ENCODE measurements at places on chromosomes 16 and 17.

DNA sequence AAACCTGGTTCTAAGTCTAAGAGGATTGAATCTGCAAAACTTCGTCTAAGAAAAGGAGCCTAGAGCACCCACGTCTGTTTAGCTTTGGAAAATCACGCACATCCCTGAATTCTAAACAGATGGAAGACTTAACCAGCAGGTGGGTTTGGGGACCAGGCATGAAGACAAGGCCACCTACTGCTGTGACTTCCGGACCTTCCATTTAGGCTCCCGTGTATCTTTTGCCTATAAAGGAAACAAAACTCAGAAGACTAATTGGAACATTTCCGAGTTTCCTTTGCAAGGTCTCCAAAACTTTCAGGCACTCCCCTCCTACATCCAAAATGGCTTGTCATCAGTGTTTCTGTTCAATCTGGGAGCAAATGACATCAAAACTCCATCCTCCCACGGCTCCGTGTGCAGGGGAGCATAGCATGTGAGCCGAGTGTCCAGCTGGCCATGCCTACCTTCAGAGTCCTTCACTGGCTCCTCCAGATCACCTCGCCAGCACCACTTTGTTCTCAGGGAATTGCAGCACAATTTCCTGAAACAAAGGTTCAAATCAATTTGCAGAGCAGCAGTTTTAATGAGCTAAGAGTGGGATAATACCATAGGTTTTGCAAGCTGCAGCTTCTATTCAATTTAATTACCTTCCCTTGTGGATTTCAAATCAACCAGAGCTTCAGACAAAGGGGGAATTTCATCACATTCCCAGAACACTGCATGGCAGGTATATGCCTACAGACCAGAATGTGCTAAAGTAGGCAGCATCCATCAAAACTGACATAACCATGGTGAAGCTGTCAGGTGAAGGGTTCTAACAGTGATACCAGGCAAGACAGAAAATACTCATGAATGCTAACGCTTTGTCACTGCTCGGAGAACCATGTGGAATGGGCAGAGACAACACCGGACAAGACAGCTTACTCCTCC lies 23.5 kb downstream of the CACNG1 start:
- no peak for DNase-seq

DNA sequence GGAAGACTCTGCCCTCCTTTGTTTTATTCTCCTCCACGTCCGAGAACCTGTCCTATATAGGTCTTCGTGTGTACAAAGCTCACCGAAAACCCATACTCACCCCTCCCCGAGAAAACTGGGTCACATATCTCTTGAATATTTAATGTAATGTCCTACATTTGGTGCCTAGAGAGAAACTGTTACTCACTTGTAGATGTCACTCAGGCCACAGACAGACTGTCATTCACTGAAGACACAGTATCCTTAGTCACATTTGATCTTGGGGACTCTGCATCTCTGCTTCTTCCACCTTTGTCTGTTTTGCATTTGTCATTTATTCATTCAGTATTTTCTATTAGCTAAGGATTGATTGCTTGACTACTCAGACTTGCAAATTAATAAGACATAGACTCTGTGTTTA lies 131.8 kb upstream of the TBX2 start:
- no peak for DNase-seq

DNA sequence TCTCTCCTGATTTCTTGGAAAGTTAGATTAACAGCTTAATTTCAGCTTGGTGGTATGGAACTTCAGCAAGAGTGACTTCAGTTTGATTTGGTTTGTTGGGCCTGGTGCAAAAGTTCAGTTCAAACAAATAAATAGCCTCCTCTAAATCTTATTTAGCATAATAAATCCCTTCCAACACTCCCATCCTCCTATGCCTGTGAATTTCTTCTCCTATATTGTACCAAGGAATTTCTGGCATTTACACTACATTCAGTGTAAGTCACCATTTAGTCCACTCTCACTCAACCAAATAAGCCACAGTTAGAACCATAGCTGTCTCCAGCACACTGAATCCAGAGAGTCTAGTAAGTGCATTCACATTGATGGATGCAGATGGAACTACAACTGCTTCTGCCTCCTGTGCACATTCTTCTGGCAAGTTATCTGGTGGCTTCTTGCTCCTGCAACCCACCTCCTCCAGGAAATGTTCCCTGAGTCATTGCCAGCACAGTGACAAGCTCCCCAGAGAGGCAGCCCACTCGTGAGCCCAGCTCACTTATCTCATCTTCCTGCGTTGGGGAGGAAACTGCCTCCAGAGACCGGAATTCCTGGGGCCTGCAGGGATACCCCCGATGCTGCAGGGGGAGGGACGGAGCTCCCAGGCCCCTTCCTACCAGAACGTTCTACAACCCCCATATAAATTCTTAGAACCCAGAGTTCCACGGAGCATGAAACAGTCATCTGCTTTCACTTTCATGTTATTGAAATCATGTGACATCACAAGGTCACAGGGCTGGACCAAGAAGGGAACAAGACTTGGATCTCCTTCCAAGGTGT lies 318.3 kb downstream of the PHKB start:
- no peak for DNase-seq

DNA sequence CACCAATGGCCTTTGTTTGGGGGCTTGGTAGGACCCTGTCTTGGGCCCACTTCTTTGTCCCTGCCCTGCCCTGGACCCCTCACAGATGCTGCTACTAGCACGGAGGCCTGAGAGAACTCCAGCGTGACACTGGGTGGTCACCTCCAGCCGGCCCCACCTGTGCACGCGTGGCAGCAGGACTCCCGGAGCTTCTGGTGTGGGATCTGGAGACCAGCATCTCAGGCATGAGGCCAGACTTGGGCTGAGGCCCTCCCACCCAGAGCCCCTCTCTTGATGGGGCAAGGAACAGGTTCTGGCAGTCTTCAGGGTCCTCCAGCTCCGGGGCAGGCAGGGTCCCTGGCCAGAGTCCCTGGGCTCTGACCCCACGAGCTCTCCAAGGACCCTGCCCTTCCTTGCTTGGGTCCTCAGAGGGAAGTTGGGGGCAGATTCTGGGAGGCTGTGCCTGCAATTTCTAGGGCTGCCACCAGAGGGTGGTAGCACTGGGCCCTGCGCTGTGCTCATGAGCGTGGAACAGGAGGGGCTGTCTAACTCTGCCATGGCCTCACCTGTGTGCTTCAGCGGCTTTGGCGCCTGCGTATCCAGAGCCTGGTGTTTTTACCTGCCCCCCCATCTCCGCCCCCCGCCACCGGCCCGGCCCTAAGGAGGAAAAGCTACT lies 3.1 kb upstream of the BAIAP3 start:
- no peak for DNase-seq

DNA sequence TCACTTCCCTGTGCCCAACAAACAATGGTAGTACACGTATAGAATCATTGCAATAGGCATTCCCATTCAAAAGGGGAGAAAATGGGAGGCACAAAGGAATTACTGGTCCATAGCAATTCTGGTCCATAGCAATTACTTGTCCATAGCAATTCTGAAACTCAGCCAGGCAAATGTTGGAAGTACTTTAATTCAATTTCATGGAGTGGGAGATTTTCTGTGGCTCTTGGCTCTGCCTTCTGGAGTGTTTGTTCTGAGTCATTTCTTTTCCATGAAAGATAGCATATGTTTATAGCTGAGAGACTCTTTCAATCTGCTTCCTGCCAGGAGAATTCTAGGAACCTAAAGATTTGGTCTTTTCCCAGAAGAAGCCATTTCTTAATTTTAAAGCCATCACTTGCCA lies 182.8 kb upstream of the ELAC2 start:
- DNase-seq = no peak

DNA sequence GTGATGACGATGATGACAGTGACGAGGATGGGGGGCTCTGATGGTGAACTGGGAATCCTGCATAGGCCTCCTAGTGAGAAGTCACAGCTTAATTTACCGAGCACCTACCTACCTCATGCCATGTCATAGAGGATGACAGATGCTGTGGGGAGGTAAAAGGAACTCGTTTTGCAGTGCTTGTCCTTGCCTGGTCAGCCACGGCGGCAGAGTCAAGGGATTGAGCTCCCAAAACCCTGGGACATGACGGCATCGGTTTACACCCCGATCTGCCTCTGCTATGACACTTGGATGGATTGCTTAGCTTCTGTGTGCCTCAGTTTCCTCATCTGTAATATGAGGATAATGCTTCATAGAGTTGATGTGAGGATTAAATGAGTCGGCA lies 103.2 kb downstream of the NTN1 start:
- DNase-seq = no peak

DNA sequence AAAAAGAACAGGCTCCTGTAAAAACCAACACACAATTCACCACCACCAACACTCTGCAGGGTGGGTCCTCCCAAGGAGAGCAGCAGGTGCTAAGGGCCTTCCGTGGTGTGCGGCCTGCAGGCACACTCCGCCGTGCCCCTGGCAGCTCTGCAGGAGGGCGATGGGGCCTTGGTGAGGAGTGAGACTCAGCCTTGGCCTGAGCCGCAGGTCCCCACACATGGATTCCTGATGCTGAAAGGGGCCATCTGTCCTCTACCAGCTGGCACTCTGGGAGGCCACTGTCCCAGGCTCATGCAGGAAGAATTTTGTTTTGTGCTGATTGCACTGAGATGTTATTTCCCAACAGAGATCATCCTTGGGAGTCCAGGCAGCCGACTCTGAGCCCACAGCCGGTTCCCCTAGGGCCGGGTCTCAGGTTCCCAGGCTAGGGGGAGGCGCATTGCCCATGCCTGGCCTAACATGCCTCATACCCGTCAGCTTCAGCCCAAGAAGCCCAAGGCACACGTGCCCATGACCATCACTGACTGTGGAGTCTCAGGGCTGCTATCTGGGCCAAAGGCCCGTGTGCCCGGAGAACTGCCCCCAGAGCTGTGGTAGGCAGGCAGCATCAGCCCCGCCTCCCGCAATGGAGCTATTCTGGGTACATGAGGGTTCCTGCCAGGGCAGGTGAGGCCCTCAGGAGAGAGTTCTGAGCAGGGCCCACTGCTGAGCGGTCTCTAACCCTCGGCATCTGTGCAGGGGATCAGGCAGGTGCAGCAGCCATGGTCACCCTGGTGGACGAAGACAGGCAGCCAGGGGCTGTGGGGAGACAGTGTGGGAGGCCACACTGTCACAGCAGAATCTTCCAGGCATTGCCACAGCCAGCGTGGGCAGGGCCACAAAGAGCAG lies 97.9 kb upstream of the ZNF469 start:
- no peak for DNase-seq

- no peak for DNase-seq
These were observed 18.9 kb downstream of the C16orf90 start for GRCh38 chr16:3476409-3476808.

GRCh38 chr17:45246338-45246737 lies 15.6 kb downstream of the SPATA32 start:
- no peak for DNase-seq

GRCh38 chr17:8629371-8630226 lies 926 bp downstream of the MYH10 start:
- DNase-seq = no peak

DNA sequence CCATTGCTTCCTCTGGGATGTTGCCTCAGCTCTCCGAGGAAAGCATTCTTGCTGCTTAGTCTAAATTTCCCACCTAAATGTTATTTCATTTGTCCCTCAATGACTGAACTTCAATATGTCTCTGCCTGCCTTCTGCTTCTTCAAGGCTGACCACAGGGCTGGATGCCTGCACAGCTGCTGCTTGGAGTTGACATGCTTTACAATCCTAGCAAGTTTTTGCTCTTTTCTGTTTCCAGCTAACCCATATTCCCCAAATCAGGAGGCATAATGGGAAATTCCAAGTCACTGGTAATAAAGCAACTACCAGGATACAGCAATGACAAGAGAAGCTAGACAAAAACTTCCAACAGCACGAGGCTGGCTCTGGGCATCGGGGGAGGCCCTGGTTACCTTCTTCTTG lies 48.9 kb downstream of the GTF3C1 start:
- no peak for DNase-seq

DNA sequence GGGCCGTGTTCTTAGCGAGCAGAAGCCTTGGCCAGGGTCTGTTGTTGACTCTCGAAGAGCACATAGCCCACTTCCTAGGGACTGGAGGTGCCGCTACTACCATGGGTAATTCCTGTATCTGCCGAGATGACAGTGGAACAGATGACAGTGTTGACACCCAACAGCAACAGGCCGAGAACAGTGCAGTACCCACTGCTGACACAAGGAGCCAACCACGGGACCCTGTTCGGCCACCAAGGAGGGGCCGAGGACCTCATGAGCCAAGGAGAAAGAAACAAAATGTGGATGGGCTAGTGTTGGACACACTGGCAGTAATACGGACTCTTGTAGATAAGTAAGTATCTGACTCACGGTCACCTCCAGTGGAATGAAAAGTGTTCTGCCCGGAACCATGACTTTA lies 18.5 kb downstream of the RSPRY1 start:
- no peak for DNase-seq

- peak; percentile 41 for DNase-seq
These were observed 5.3 kb downstream of the DOC2A start for GRCh38 chr16:30005341-30006094.

GRCh38 chr17:17966399-17966798 lies 5.8 kb downstream of the TOM1L2 start:
- no peak for DNase-seq

GRCh38 chr16:81473558-81473957 lies 28.9 kb downstream of the CMIP start:
- DNase-seq = no peak

DNA sequence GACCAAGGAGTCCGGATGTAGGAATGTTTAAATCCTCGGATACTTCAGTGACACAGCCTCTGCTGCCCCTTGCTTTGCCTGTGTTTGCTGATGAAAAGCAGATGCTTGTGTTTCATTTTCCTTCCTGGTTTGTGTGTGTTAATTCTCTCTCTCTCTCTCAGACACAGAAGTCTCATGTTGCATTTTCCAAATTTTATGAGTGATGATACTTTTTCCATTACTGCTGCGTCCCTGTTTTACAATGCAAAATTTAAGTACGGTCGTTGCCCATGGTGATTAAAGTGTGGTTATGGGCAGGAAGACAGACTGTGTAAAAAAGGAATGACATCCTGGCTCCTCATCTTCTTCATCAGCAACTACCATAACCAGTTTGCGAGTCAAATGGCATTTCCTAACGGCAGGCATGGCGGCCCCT lies 5.7 kb downstream of the RMI2 start:
- no peak for DNase-seq

- DNase-seq = no peak
These were observed 11.4 kb upstream of the TMEM238L start for GRCh38 chr17:10815319-10815718.

DNA sequence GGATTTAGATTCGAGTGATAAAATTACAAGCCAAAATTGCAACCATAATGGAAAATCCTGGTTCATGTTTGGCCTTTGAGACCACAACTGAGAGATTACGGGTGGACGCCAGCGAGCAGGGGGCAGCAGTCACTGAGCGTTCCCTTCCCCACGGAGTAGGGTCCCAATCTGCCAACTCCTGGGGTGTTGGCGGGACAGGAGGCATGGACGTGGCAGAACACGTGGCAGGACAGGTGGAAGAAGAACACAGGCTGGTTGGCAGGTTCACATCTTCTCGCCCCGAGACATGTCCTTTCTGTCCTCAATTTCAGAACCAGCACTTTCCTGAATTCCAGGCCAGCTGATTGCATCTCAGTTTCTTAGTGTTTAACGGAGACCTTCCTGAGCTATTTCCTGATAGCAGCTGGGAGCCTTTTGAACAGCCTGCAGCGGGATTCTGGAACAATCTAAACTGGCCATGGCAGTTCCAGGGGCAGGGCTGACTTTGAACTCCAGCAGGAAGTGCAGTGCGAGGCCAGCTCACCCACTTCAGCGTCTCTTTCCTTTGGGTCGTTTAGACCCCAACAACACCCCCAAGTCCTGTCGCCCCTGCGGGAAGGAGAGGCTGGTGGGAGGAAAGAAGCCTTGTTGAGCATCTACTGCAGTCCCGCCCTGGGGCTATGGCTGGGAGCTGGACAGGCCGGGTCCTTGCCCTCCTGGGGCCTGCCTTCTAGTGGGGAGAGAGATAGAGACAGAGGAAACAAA lies 159.1 kb upstream of the FOXF1 start:
- DNase-seq = no peak

GRCh38 chr17:59561042-59561441 lies 4.4 kb upstream of the DHX40 start:
- no peak for DNase-seq
